ENCODE measurements at places on chromosomes 1 and 21. TPM values are rescaled to one million over a fixed set of nuclear protein-coding genes. Genes with fewer than 3 reads are reported as not detected.

Gene RIPK4
- total RNA-seq, result 22.9 TPM

Gene APOBEC4
- not detected for total RNA-seq

DNA sequence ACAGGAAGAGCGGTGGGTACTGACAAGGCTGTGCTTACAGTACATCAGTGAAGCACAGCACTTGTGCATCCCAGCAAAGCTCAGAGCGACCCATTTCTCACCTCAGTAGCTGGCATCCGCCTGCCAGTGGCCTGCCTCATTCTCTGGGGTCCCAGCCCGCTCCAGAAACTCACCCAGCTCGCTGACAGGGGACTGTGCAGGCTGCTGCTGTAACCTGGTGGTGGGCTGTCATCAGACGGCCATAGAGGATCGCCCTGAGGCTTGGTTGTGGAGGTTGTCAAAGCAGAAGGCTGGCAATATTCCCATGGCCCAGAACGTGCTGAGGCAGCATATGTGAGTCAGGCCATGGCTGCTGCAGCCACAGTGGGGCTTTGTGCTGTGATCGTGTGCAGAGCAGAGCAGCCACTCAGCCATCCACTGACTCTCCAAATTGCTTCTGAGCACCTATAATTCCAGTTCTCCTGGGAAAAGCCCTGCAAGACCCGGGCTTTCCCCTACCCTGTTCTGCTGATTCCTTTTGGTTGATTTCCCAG, 13.6 kb upstream of the GPR137B start:
- DNase-seq, result no peak

- DNase-seq, result no peak
These were observed 18.3 kb downstream of the ZBTB18 start for GRCh38 chr1:244069326-244069898.
